Regular cardiac myocyte (primary cell): ENCODE measurements at places on chromosomes 16 and 17. TPM values are rescaled to one million over a fixed set of nuclear protein-coding genes. Genes with fewer than 3 reads are reported as not detected.

SGCA gene
- total RNA-seq: 2.1 and 23.7 TPM in 2 replicates

NTN1 gene
- under 0.01 and 0.28 TPM in 2 replicates for total RNA-seq

GDPD1 gene
- 0.96 and 1.7 TPM in 2 replicates for total RNA-seq

CFAP119 gene
- 1.4 and 2.7 TPM in 2 replicates for total RNA-seq

ABCC11 gene
- total RNA-seq: 0.38 and 0.56 TPM in 2 replicates

SLC16A13 gene
- 0.28 and 1.2 TPM in 2 replicates for total RNA-seq

SNAI3 gene
- total RNA-seq: not detected in 2 replicates

LRRC75A gene
- total RNA-seq: 0.58 and 1.1 TPM in 2 replicates

KRT31 gene
- not detected in 2 replicates for total RNA-seq

ACSM2A gene
- under 0.01 TPM in 1 of 2 replicates, not detected in the other for total RNA-seq

PRSS21 gene
- total RNA-seq: 1.7 TPM in 2 replicates

CCL8 gene
- total RNA-seq: 0.56 TPM in 1 of 2 replicates, not detected in the other
